ENCODE measurements at places on chromosomes 7 and 10. TPM values are rescaled to one million over a fixed set of nuclear protein-coding genes. Genes with fewer than 3 reads are reported as not detected.

Gene CFTR
- 1.6 TPM for polyA plus RNA-seq

Gene HOXA5
- not detected for polyA plus RNA-seq

Gene PRSS37
- polyA plus RNA-seq, result 1.6 TPM

Gene PARD3
- polyA plus RNA-seq, result 1.0 TPM

Gene CACNB2
- polyA plus RNA-seq, result 102 TPM

Gene CUBN
- polyA plus RNA-seq, result not detected

Gene GPC2
- polyA plus RNA-seq, result not detected

Gene PRR15
- polyA plus RNA-seq, result not detected

Gene SFRP4
- polyA plus RNA-seq, result 0.36 TPM

Gene CCDC6
- 25.0 TPM for polyA plus RNA-seq

Gene BLNK
- polyA plus RNA-seq, result 0.70 TPM

Gene OR2AE1
- polyA plus RNA-seq, result not detected

Gene GDF2
- not detected for polyA plus RNA-seq

Gene CAMK2B
- polyA plus RNA-seq, result 164 TPM
